H9 (cell line): ENCODE measurements at places on chromosomes 3 and 15. TPM values are rescaled to one million over a fixed set of nuclear protein-coding genes. Genes with fewer than 3 reads are reported as not detected.

- no peaks in the 10 kb centered on the region; the same call in 1 of the 2 replicates for H3K4me1 ChIP-seq
- no peak overlapping the region for H3K4me3 ChIP-seq
- peak; percentile 63 for DNase-seq
- H3K36me3 ChIP-seq = no peaks in the 10 kb centered on the region
- no peak overlapping the region for H3K27ac ChIP-seq
- H3K27me3 ChIP-seq = no peaks in the 10 kb centered on the region
These were observed 269.2 kb downstream of the ZBBX start for GRCh38 chr3:167110901-167111300.

GRCh38 chr3:34569437-34569836, 771.0 kb downstream of the PDCD6IP start:
- no peaks in the 10 kb centered on the region for H3K4me1 ChIP-seq
- peaks cover 5% of the 10 kb centered on the region; the same call in 1 of the 2 replicates for H3K36me3 ChIP-seq
- no peak for DNase-seq
- H3K4me3 ChIP-seq = no peak overlapping the region

GRCh38 chr3:143450632-143451031, 331.1 kb downstream of the CHST2 start:
- H3K4me1 ChIP-seq = no peaks in the 10 kb centered on the region
- H3K36me3 ChIP-seq = no peaks in the 10 kb centered on the region

The SST gene
- not detected in 2 replicates for total RNA-seq

The SLC15A2 gene
- total RNA-seq = 2.3 and 2.4 TPM in 2 replicates

The TMEM266 gene
- 0.55 and 0.81 TPM in 2 replicates for total RNA-seq
